ENCODE measurements at places on chromosomes 1 and 21.

GRCh38 chr1:153711026-153711425 lies 16.8 kb upstream of the INTS3 start:
- H3K4me3 ChIP-seq = no peak overlapping the region
- H3K36me3 ChIP-seq = no peaks in the 10 kb centered on the region
- peaks cover 9% of the 10 kb centered on the region for H3K4me1 ChIP-seq
- H3K27ac ChIP-seq = no peak overlapping the region

DNA sequence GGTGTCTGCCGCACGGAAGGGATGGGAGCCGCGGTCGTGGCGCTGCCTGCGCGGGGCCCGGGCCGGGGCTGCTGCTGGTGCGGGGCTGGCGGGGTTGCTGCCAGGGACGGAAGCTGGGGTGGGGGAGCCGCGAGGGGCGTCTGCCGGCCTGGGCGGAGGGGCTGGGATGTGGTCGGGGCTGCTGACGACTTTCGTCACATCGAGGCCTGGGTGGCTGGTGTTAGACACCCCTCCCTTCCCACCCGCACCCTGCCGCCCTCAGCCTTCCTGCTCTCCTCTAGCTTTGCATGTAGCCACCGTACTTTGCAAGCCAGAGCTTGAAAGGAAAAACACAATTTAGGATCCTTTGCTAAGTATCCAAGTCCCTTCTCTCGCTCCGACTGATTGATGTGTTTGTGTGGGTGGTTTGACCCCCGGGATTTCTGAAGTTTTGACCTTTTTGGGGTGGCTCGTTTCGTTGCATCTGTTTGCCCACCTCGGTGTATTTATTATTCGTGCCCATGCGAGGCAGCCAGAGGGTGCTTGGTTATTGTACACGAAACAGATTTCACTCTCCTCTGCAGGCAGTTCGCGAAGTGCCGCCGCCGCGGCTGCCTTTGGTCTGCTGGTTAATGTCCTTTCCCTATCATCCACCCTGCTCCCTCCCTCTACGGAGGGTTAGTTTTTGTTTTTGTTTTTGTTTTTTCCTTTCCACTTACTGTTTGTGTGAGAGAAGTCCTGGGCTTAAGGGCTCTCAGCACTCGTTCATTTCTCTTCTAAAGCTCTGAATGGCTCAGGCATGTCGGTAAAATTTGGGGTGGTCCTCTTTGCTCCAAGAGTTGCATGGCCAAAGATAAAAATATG lies 868 bp downstream of the C1orf21 start:
- no peaks in the 10 kb centered on the region for H3K36me3 ChIP-seq
- H3K27me3 ChIP-seq = no peaks in the 10 kb centered on the region
- H3K27ac ChIP-seq = no peak overlapping the region
- H3K4me3 ChIP-seq = peak overlapping the region; percentile 90

- no peak overlapping the region for H3K4me3 ChIP-seq
- H3K27me3 ChIP-seq = no peaks in the 10 kb centered on the region
- H3K4me1 ChIP-seq = peaks cover 13% of the 10 kb centered on the region
- no peak overlapping the region for H3K27ac ChIP-seq
- H3K36me3 ChIP-seq = no peaks in the 10 kb centered on the region
These were observed 80.1 kb downstream of the STUM start for GRCh38 chr1:226628612-226629155.

DNA sequence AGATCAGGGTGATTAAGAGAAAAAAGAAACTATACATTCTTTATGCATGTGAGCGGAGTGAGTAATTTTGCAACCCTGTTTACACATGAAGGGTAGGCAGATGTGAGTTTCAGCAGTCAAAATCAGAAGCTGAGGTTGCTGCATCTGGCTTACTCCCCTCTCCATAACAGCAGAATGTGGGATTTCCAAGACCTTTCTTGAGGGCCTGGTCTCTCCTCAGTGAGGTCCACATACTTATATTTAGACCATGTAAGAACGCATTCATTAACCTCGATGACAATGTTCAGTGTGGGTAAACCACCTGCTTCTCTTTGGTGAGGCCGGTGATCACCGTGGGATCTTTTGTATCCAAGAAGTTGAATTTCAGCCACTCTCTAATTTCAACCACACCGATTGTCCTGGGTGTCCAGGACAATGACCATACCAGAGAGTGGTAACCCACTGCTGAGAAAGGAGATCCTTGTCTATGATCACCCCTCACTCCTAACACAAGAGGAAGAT lies 18.7 kb upstream of the RAP1A start:
- H3K27ac ChIP-seq = no peak overlapping the region
- H3K4me3 ChIP-seq = no peak overlapping the region
- peaks cover 15% of the 10 kb centered on the region for H3K4me1 ChIP-seq
- no peak for DNase-seq
- H3K27me3 ChIP-seq = no peaks in the 10 kb centered on the region
- H3K36me3 ChIP-seq = no peaks in the 10 kb centered on the region

GRCh38 chr21:35568643-35569042 lies 491.7 kb downstream of the SETD4 start:
- no peaks in the 10 kb centered on the region for H3K36me3 ChIP-seq
- H3K4me3 ChIP-seq = no peak overlapping the region
- DNase-seq = no peak
- peaks cover 13% of the 10 kb centered on the region for H3K4me1 ChIP-seq
- no peak overlapping the region for H3K27ac ChIP-seq

All from PC-3 (cell line).